Activated CD8-positive, alpha-beta memory T cell treated with anti-CD3 and anti-CD28 coated beads, Interleukin-2, amount 10 ng/mL, durations not matched to agents 7 days and 5 days (primary cell): ENCODE measurements at places on chromosomes 12 and 14. TPM values are rescaled to one million over a fixed set of nuclear protein-coding genes. Genes with fewer than 3 reads are reported as not detected.

TEAD4 gene
- 0.44 TPM for total RNA-seq

KERA gene
- total RNA-seq, result not detected

GPR84 gene
- total RNA-seq, result 0.32 TPM

POMT2 gene
- 16.2 TPM for total RNA-seq

SAMD15 gene
- 0.12 TPM for total RNA-seq
